ENCODE measurements at places on chromosomes 11 and 22.

- peak; percentile 85 for DNase-seq
Observed at GRCh38 chr11:86174101-86175046, 70.2 kb upstream of the EED start.

DNA sequence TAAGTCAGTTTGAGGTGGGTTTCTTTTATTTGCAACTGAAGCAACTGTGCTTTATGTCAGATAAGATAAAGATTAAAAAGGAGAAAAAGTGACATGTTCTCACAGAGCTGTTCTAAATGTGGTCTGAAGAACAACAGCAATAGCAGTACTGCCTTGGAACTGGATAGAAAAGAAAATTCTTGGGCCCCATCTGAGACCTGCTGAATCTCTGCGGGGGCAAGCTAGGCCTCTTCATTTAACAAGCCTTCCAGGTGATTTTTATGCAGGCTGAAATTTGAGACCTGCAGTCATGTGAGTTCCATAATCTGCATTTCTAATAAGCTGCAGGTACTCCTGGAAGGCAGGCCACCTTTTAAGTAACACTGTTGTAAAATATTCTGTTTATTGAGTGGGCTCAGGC is 91.4 kb upstream of the CTSC start:
- DNase-seq, result no peak

GRCh38 chr11:10954184-10954583 is 96.3 kb upstream of the ZBED5 start:
- DNase-seq, result no peak

DNA sequence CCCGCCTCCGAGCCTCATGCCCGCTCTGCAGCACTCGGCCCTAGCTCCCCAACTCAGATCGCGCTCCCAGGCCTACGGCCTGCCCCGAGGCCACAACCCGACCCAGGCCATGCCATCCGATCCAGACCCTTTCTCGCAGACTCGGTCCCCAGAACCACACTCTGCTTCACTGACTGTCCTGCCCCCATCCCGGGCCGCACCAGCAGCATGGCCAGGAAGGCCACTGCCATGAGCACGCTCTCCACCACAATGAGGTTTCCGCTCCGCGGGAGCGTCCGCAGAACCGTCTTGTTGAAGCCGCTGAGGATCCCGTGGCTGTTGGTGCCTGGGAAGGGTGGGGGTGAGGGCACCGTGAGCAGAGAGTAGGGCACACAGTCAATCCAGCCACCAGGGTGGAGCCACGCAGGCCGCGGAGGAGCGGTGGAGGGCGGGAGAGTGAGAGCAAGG is 6.4 kb downstream of the UNC93B1 start:
- DNase-seq, result no peak

DNA sequence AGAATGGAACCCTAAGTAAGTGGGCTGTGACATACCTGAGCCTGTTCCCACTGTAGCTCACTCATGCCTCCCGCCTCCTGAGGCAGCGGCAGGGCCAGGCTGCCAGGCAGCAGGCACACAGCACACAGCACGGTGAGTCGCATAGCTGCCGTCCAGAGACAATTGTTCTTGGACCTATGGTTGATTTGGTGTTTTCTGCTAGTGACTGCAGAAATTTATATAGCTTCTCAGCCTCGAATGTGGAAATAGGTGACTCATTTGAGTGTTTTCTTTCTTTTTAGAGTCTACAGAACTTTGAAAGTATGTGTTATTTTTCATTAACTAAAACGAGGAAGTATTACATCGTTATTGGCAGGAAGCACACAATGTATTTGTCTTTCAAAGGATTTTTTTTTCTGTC is at the start of gene MMP7:
MMP7 (minus strand) TSS at position 190 of the 400 bp plus-strand sequence; CDS start at position 143, 47 bp downstream.
- DNase-seq, result peak; percentile 12

GRCh38 chr11:128520206-128520887 is 67.0 kb downstream of the ETS1 start:
- no peak for DNase-seq
